NCI-H446 (cell line): ENCODE measurements at places on chromosomes 1 and 21.

DNA sequence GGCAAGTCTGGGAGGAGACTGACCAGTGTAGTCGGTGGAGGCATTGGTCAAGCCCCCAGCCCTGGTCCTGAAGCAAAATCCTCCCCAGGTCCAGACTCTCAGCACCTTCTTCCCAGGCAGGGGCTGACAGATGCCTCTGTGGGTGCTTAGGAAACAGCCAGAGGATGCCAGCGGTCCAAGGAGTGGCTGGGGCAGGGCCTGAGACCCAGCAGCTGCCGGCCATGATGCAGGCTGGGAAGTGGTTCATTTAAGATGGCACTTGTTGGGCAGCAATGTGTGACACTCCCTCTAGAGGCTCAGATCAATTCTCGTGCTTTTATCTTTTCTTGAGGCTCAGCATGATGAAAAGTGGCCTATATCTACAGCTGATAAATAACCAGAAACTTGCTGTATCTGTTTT lies 165.0 kb upstream of the VAMP3 start:
- no peak for DNase-seq

GRCh38 chr1:169120066-169120465 lies 13.6 kb downstream of the ATP1B1 start:
- DNase-seq = no peak

GRCh38 chr1:58597076-58597475 lies 20.0 kb upstream of the TACSTD2 start:
- DNase-seq = no peak

GRCh38 chr1:5238351-5239130 lies 584.1 kb downstream of the AJAP1 start:
- no peak for DNase-seq

DNA sequence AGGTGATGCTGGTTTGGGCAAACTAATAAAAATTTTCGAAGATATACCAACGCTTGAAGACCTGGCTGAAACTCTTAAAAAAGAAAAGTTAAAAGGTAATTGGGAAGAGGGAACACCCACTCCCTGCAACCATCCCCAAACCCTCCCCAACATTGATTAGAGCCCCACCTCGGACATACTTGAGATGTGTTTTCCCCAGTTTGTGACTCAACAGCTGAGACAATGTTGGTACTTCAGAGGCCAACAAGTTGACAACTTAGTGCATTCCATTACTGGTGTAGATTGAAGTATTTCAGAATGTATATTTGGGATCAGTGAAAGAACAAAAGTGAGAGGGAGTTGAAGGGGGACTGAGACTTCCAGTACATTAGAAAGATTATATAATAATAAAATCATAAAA lies 5.1 kb downstream of the IFI16 start:
- no peak for DNase-seq

GRCh38 chr1:175978476-175978875 lies 228.6 kb downstream of the COP1 start:
- DNase-seq = no peak
